ENCODE measurements at places on chromosomes 13 and 19.

DNA sequence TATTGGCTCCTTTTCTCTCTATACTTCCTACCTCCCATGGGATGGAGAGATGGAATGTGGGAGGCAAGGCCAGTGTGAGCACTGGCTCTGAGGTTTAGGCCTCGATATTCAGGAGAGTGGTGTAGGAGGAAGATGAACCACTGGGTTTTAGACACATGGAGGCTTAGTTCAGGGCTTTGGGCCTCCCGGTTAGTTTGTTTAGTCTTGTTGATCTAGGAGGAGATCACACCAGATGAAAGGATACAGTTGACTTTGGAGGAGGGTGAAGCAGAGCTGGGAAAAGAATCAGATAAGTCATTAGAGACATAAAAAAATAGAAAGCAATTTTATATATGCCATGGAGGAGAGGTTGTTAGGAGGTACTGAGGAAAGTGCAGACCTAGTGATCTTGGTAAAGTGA, 30.9 kb downstream of the RNASEH2B start:
- DNase-seq: no peak

GRCh38 chr19:1690699-1691307, 38.4 kb upstream of the TCF3 start:
- DNase-seq: peak; percentile 57

DNA sequence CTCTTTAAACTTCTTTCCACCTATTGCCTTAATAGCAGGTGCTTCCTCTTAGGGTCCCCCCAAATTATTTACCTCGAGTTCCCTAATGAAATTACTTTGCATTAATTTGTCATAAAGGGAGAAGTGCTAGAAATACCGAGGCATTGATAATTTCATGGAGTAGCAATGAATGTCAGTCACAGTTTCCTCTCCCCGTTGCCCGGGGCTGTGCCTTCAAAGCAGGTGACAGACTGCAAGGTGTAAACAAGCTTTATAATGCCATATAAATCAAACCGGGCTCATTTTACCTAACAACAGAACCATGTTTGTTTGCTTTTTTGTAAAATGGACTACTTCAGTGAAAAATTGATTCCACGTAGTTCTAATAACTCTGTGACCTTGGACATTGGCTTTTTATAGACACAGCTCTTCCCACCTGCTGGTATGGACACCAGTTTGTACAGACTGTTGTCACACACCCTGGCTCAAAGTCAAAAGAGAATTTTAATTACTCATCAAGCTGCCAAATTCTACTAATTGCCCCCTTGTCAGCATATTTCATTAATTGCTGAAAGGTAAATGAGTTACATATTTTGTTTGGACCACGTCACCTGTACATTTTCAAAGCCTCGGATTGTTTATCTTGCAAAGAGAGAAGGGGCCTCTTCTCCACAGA, 171.1 kb downstream of the STK24 start:
- no peak for DNase-seq

DNA sequence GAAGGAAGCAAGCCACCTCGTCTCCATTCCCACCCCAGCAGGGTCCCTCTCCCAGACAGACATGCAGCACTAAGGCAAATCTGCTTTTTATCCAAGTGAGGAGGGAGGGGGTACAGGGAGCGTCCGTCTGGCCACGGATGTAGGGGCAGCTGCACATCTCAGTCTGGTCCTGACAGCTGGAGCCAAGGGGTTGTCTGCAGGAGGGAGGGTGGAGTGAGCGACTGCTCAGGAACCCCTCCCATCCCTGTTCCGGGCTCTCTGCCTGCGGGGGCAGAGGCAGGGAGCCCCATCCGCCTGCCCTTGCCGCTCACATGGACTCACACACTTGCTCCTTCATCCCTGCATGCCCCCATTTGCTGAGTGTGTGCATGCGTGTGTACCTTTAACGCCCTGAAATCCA, 2.5 kb downstream of the TMEM190 start:
- DNase-seq: no peak

Measured in KBM-7 (cell line).